ENCODE measurements at places on chromosomes 12 and 14.

- no peak for DNase-seq
Measured at GRCh38 chr14:70033116-70033515, 153.9 kb downstream of the SMOC1 start.

DNA sequence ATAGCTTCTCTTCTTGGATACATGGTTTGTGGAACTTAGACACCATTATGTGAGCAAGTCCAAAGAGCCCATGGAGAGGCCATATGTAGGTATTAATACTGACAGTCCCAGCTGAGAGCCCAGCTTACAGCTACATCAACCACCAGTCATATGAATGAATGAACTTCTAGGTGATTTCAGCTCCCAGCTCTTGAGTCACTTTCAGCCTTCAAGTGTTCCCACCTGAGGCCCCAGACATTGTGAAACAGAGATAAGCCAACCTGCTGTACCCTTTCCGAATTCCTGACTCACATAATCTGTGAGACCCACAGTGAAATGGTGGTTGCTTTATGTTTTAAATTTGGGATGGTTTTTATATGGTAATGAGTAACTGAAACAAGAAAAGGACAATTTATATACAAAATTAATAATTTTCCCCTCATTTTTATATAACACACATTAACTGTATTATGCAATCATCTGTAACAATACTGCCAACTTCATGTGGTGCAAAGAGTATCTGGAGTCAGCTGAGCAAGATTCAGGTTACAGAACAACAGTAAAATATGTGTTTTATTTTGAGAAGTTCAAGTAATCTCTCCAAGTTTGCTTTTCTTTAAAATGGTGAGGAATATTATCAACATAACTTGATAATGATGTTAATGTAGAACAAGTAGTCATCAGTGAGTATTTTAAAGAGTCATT, 27.7 kb upstream of the FBXO33 start:
- no peak for DNase-seq

DNA sequence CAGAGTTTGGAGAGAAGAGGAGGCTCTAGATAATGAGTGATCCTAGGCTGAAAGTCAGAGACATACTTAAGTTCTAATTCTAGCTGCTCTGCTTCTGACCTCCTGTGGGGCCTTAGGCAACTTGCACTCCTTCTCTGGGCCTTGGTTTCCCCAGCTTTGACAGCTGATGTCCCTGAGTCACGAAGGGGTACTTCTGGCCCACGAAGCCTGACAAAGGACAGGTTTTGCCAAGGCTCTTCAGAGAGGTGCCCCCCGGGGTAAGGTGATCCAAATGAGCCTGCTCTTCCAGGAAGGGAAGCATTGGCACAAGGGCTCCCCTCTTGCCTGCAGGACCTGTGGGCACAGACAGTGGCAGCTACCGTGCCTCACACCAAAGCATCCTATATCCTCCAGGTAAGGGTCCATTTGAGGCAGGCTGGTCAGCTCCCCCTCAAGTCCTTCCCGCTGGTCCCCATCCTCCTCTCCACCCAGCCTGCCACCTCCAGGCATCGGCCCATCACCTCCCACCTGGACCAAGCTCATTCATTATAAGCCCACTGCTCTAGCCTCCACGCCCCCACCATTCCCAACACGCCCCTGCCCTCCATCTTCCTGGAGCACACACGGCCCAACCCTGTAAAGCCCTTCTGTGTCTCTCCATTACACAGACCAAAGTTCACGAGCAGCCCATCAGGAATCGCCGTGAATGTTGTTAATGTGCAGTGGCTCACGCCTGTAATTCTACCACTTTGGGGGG, 1.9 kb upstream of the PPP1R13B start:
- no peak for DNase-seq

DNA sequence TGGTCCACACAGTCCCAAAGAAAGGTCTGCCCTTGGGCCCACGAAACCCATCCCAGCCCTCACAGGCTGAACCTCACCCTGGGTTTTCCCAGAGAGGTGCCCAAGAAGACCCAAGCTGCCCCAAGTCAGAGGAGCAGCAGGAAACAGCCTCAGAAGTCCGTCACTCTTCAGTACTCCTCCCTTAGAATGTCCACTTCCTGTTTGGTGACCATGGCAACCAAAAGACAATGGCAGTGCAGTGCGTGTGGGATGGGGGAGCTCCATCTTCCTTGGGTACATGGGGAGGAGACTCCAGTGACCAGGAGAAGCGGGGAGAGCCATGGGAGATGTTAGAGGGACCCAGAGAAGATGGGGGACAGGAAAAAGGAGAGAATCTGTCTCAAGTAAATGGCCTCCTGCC, 11.3 kb downstream of the SELPLG start:
- DNase-seq = no peak

- DNase-seq = no peak
Measured at GRCh38 chr14:31484754-31485153, 3.1 kb downstream of the GPR33 start.

- no peak for DNase-seq
Measured at GRCh38 chr14:100419856-100420255, 96.7 kb downstream of the SLC25A47 start.

- no peak for DNase-seq
Measured at GRCh38 chr12:113467502-113468364, 3.9 kb downstream of the LHX5 start.

DNA sequence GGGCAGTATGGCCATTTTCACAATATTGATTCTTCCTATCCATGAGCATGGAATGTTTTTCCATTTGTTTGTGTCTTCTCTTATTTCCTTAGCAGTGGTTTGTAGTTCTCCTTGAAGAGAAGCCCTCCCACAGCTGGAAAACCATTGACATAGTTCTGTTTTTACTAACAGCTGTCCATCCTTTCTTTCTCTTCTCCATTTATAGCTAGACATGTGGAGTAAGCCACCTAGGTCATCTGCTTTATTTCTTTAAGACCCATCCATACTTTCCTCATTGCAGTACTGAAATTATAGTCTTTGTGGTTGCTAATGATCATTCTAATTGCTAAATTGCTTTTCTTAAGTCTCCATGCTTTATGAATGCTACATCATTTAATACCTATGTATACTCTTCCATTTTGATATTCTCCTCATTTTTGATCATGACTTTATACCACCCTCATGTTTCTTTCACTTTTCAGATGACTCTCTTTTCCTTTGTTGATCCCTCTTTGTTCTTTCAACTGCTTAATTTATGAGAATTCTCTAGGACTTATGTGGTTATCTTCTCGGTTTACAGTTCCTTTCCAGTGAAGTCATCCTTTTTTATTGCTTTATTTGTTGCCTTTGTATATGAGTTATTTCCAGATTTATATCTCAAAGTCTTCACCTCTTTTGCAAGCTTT, 114.2 kb downstream of the PCNX1 start:
- DNase-seq = no peak

- no peak for DNase-seq
Measured at GRCh38 chr12:90098132-90098779, 389.6 kb upstream of the ATP2B1 start.

DNA sequence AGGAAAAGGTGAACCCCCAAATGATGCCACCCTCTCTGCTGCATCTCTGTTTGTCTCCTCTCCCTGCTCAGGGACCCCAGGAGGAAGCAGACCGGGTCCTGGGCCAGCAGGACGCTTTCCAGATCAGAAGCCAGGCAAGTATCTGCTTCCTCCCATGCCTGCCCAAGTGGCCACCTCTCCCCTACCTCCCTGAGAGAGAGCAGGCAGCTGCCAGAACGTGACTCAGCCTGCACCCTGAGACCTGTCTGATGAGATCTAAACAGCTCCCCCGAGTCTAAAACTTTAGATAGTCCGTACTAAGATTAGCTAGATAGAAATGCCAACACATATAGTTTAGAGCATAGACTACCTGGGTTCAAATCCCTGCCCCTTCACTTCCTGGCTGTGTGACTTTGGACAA, 31.2 kb upstream of the OAS1 start:
- no peak for DNase-seq

GRCh38 chr12:124455336-124455735, 112.1 kb downstream of the NCOR2 start:
- no peak for DNase-seq

GRCh38 chr12:70247653-70248199, 4.5 kb downstream of the CNOT2 start:
- DNase-seq = no peak

DNA sequence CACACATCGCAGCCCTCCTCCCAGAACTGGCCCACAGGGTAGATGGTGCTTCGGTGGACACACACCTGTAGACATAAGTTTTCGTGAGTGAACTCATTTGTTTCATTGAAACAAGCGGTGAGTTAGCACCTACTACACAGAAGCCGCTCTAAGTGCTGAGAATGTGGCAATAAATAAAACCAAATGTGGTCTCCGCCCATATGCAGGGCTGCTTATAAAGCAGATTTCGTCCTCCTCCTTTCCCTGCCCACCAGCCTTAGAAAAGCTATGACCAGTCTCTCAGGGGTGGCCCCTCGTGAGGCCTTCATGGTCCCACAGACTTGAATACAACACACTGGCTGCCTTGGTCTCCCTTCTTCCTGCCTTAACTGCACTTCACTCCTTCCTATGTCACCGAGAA, 31.1 kb upstream of the ANO2 start:
- no peak for DNase-seq

DNA sequence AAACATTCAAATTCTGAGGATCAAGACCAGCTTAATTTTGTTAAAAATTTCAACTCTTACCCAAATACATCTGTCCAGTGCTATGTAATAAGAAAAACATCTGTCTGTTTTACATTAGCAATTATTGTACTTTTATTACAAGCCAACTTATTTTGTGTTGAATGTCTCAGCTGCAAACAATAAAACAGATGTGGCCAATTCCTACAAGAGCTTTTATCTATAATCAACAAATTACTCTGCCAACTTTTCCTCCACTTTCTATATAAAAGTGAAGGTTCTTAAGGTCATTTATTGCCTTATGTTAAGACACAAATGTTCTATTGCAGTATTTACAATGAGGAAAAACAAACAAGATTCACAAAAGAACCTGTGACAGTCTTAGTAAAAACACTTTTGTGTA, 72.7 kb downstream of the NOVA1 start:
- DNase-seq = no peak

DNA sequence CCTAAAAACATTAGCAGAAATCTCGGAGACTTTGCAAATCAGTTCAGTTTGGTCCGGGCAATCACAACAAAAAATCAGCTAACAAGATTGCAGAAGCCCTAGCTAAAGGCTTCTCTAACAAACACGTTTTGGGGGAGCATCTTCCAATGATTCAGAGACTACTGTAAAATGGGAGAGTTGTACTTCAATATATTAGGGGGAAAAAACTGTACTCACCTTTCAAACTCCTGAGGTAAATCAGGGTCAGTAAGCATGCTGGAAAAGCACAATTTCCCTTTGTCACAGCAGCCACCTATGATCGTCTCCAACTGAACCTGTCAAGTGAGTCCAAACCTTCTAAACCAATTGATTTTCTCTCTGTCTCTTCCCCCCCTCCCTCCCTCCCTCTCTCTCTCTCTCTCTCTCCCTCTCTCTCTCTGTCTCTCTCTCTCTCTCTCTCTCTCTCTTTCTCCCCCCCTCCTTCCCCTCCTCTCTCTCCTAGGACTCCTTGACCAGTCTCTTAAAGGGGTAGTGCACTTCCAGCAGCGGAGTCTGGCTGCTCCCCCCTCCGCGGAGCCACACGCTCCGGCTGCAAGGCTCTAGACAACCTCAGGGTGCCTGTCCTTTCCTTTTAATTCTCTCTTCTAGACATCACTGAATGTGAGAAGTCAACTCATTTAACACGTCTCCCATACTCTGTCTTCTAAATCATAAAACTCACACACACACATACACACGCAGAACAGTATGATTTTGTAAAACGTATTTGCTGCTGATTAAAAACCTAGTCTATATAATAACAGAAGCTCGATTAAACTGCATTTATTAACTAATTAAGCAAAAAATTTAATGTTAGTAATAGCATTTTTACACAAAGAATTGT, at the start of gene SOX5:
Gene SOX5, minus strand, starts transcription at position 323 of the 862 bp plus-strand sequence. Its CDS starts 69 bp downstream, at position 254.
- DNase-seq = peak; percentile 70

DNA sequence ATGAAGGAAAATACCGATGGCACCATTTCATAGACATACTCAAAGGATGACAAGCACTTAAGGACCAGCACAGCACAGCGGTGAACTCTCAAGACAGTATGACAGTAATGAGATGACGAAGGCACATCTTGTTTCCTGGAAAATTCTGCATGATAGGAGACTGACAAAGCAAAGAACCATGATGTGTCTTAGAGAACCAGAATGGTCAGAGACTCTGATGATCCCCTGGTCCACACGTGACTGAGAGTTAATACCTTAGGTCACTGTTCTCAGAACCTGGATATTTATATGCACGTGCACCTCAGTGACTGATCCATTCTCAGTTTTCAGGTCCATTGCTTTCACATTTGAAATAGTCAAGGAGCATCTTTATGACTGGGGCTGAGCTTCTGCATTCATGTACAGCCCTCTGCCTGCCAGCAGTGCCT, 35.3 kb downstream of the PROX2 start:
- no peak for DNase-seq

DNA sequence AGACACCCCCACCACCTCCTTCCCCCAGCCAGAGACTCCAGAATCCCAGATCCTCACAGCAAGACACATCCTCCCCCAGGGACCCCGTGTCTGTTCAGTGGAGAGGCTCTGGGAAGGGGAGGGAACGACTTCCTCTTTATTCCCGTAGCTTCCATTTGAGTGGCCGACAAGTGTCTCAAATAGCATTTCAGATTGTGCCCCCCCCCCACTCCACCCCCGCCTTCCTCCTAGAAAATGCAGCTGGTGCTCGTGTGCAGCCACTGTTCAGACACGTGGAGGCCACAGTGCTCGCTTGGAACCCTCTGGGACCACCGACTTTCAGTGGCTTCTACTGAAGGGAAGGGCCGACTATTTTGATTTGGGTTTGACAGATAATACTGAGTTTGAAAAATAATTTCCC, 14.3 kb downstream of the PPP2R5C start:
- no peak for DNase-seq

DNA sequence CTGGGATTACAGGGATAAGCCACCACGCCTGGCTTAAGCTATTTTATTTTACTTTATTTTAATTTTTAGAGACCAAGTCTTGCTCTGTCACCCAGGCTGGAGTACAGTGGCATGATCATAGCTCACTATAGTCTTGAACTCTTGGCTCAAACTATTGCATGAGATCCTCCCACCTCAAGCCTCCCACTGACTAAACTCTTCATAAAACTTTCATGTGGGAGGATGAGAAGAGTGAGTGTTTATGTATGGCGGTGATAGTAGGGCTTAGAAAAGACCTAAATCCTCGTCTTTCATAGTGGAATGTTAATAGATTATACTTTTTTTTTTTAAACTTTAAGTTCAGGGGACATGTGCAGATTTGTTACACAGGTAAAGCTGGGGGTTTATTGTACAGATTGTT, 23.5 kb upstream of the PPP4R3A start:
- no peak for DNase-seq

GRCh38 chr14:102530828-102531478, 21.4 kb upstream of the ANKRD9 start:
- no peak for DNase-seq

- DNase-seq = peak; percentile 72
Measured at GRCh38 chr12:124792961-124793441, 70.7 kb downstream of the SCARB1 start.

GRCh38 chr14:71988939-71989338, 56.7 kb downstream of the RGS6 start:
- no peak for DNase-seq

GRCh38 chr14:99616832-99617800, 13.1 kb upstream of the CCDC85C start:
- DNase-seq = no peak
